Uterine smooth muscle cell (primary cell): ENCODE measurements at places on chromosomes 2 and 18. TPM values are rescaled to one million over a fixed set of nuclear protein-coding genes. Genes with fewer than 3 reads are reported as not detected.

PAPOLG gene
- total RNA-seq: 10.0 and 10.2 TPM in 2 replicates

PRADC1 gene
- total RNA-seq: 12.1 and 28.1 TPM in 2 replicates

KANSL3 gene
- total RNA-seq: 47.0 and 47.5 TPM in 2 replicates

OSR1 gene
- total RNA-seq: 3.9 and 5.3 TPM in 2 replicates

MAPRE3 gene
- total RNA-seq: 6.6 and 8.4 TPM in 2 replicates

NEU4 gene
- 0.50 TPM in 1 of 2 replicates, not detected in the other for total RNA-seq

GAL3ST2 gene
- total RNA-seq: 0.25 and 0.44 TPM in 2 replicates

MALL gene
- total RNA-seq: 18.1 and 59.2 TPM in 2 replicates

NLRC4 gene
- total RNA-seq: not detected in 2 replicates

CRYGD gene
- not detected in 2 replicates for total RNA-seq

PDE6D gene
- total RNA-seq: 14.4 and 19.5 TPM in 2 replicates
